Mammary epithelial cell (primary cell): ENCODE measurements at places on chromosomes 12 and 14. TPM values are rescaled to one million over a fixed set of nuclear protein-coding genes. Genes with fewer than 3 reads are reported as not detected.

Gene DDX51
- total RNA-seq, result 20.4 and 23.9 TPM in 2 replicates

Gene PSMA6
- total RNA-seq, result 181 and 202 TPM in 2 replicates

Gene TOMM20L
- total RNA-seq, result not detected in 2 replicates

Gene SLCO1A2
- not detected in 2 replicates for total RNA-seq

Gene BDKRB1
- total RNA-seq, result 0.17 TPM

Gene ZNF605
- 13.3 TPM for total RNA-seq

Gene MSI1
- total RNA-seq, result 0.24 TPM in 1 of 2 replicates, not detected in the other

Gene DIO3
- total RNA-seq, result not detected in 2 replicates

Gene NFE2
- 0.19 and 0.26 TPM in 2 replicates for total RNA-seq

Gene ASCL1
- total RNA-seq, result not detected in 2 replicates

Gene DTX1
- total RNA-seq, result not detected

Gene TGFB3
- total RNA-seq, result 0.91 and 2.5 TPM in 2 replicates

Gene KCNC2
- not detected for total RNA-seq

Gene ZNF740
- 10.0 TPM for total RNA-seq

Gene KLRG1
- 0.35 TPM in 1 of 2 replicates, not detected in the other for total RNA-seq

Gene GPR68
- total RNA-seq, result not detected in 2 replicates
